ENCODE measurements at places on chromosomes 1 and 21.

DNA sequence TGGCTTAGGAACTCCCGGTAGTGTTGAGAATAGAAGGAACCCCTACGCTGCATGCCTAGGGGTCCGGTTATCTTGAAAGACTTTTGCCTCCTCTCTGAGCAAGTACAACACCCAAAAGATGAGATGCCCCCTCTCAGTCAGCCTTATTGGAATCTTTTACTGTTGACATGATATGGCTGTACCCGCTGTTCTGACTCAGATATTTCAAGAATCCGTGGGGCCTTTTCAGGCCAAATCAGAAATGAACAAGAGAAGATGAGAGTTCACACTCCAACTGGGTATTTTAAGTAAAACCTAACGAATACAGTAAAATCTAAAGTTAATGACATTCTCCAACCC lies 164.2 kb downstream of the PPIAL4G start:
- no peak for DNase-seq

- DNase-seq, result no peak
These were observed 84.5 kb downstream of the CC2D1B start for GRCh38 chr1:52281518-52281917.

GRCh38 chr1:215476541-215476940 lies 90.6 kb upstream of the KCTD3 start:
- DNase-seq, result no peak

- no peak for DNase-seq
These were observed 52.2 kb upstream of the KIAA1614 start for GRCh38 chr1:180860535-180860934.

DNA sequence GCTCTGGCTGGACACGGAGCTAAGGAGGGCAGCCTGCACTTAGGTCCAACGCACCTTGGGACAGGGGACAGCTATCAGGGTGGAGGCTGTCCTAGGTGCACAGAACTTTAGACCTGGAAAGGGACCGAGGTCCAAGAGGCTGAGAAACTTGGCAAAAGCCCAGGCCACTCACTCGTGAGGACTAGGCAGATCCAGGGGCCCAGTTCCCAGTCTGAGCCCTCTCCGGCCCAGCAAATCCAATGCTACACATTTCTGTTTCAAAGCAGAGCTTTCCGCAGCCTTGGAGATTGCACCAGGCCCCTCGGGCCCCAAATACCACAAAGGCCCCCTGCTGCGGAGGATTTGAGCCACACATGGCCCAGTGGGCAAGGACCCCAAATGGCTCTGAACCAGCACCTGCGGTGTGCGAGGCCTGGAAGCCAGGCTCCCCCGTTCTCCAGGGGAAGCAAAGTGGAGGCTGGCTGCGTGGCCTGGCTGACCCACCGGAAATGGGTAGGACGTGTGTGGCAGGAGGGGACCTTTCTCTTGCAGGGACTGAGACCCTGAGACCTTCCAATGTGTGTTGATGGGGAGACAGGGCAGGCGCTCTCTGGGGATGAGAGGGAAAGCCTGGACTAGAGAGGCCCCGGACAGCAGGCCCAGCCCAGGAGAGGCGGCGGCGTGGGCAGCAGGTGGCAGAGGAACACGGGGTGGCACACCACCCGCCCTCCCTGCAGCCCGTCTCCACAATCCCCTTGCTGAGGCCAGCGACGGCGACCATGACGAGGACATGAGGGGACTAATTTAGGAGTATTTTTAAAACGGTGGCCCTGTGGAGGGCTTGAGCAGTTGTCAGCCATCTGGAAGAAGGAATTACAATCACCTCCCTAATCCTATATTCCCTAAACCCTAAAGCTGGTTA lies 118.7 kb downstream of the CASZ1 start:
- no peak for DNase-seq

DNA sequence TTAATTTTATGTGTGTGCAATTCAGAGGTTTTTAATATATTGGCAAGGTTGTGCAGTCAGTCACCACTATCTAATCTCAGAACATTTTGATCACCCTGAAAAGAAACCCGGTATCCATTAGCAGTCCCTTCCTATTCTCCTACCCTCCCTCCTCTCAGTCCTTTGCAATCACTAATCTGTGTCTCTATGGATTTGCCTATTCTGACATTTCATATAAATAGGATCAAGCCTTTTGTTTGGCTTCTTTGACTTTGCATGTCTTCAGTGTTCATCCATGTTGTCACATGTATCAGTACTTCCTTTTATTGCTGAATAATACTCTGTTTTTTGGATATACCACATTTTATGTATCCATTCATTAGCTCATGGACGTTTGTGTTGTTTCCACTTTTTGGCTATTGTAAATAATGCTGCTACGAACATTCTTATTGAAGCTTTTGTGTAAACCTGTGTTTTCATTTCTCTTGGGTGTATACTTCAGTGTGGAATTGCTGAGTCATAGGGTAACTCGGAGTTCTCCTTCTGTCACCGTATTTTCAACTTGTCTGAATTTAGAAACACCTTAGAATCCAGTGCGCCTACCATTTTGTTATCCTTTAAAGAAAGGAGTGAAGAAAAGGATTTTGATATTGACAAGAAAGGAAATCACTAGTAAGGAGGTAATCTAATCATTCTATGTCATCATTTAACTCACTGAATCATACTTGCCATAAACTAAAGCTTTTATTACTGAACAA lies 3.4 kb downstream of the CEP85 start:
- no peak for DNase-seq

DNA sequence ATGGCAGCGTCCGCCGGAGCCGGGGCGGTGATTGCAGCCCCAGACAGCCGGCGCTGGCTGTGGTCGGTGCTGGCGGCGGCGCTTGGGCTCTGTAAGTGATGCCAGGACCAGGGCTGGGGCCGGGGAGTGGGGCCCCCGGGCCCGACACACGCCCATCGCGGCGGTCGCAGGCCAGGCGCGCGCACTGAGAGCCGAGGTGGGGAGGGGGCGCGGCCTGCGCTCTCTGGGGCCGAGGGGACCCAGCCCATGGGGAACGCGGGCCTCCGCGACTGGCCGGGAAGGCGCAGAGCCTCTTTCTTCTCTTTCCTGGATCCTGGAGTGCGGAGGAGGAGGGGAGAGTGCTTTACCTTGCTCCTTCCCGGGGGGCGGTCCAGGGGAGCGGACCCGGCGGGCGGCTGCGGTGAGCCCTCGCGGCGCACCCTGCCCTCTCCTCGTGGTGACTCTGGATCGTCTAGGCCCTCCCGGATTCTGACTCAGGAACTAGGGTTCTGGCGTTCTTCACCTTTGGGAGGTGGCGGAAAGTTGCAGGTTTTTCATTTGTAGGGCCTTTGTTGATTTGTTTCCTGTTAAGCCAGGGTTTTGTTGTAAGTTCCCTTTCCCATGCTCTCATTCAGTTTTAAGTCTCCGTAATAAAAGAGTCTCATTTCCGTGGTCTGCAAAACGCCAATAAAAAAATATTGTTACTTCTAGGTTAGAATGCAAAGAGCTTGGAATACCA lies 529 bp downstream of the MPZL1 start:
- peak; percentile 9 for DNase-seq

DNA sequence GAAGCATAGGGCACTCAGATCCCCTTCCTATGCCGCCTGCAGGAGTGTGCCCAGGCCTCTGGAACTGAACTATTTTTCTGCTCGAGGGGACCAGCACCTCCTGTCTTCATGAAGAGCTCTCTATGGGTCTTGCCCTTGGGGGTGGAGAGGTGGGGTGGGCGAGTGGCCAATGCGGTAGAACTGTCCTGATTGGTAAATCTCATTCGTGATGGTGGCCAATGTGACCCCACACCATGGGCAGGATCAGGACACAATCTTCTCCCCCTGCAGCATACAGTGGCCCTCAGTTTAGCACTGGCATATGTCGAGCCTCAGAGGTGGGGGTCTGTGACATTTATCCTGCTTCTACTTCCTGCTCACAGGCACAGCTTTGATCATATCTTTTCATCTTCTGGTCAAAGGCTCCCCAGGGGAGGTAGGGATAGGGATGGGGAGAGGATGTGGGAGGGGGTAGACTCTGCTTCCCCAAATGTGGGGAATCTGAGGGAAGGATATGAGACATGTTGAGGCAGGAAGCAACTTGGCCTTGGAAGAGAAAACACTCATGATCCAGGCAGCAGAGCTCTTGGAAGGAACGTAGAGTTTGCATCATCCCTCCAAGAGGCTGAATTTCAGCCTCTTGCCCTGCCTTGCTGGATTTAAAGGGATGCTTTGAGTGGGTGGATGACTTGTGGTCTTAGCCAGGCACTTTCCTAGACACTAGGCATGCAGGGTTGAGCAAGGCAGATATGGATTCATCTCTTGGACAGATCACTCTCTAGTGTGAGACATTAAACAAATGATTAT lies 81.8 kb downstream of the LAMC2 start:
- DNase-seq, result no peak

DNA sequence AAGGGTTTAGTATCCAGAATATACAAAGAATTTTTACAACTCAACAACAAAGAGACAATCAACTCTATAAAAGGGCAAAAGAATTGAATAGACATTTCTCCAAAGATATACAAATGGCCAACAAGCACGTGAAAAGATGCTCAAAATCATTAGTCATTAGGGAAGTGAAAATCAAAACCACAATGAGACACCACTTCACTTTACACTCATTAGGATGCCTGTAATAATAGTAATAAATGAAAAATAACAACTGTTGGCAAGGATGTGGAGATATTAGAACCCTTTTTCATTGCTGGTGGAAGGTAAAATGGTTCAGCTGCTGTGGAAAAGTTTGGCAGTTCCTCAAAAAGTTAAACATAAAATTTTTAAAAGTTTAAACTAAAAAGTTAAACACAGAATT lies 7.0 kb upstream of the ABCD3 start:
- DNase-seq, result no peak

DNA sequence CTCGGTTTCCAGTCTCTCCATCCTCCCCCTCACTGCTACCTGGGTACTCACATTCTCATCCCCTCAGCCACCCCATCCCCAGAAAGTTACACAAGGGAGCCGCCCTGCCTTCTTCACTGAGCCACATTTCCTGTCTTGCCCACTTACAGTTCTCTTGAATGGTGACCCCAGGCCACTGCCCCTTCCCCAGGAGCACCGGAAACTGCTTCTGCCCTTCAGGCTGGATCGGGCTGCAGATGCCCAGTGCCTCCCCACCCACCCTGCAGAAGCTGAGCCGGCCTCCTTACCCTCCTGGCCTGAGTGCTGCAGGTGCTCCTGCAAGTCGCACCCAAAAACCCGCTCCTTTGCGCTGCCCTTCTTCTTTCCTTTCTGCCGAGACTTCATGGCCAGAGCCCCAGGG lies 450 bp downstream of the ARHGAP30 start:
- DNase-seq, result no peak

DNA sequence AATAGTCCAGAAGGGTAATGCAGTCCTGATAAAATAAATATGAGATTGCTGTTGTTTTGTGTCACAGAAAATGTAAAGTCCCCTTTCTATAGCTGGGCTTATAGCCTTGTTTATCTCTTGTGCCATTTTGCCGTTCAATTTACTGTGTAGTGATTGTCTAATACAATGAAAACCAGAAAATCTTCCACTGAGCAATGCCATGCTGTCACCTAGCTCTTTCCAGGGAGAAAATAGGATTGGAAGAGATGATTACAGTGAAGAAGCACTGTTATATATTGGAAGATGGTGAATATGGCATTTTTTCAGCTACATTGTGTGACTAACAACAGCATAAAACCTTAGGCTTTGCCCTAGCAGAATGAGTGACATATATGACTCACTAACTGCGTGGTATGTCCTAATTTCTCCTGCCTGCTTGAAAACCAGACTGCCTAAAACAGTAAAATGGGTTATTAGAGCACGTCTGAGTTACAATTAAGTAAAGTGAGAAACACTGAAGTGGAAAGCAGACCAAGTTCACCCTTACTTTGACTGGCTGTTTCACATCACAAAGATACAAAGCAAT lies 332.4 kb upstream of the ZP4 start:
- DNase-seq, result no peak

GRCh38 chr21:37358397-37358796 lies 8.2 kb upstream of the DYRK1A start:
- DNase-seq, result no peak

GRCh38 chr1:55786396-55786795 lies 571.2 kb upstream of the USP24 start:
- no peak for DNase-seq

DNA sequence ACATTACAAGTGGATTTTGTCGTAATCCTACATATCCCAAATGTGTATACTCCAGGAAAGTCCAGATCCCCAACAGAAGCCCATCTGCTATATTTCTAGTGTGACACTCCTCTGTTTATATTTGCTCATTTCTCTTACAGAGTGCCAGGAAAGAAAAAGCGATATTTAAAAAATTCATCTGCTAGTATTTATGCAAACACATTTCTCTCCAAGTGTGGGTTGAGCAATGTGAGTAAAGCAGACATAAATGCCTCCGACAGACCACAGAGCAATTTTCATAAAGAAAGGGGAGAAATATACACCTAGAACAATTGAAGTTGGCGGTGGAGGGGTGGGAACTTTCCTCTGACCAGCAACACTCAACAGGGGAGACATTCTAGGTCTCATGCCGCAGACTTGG lies 22.2 kb upstream of the RAP1A start:
- no peak for DNase-seq

DNA sequence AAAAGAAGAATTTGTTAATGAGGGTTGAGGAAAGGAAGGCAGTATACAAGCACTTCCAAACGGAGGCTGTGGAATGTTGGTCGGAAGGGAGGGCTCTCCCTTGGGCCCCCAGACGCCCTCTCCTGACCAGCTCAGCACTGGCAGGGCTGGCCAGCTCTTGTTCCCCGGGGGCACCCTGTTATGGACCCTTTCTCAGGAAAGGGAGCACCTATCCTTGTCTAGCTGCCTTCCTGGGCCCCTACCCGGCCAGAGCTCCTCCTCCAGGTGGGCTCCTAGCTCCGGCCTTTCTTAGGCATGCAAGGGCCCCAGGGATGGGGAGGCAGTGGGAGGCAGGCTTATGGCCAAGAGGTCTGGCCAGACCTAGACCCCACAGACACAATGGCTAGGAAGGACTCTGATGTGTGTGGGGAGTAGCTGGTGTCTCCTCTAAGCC lies 926 bp downstream of the BLACAT1 start:
- no peak for DNase-seq

GRCh38 chr1:228176024-228176395 lies 10.4 kb downstream of the IBA57 start:
- DNase-seq, result no peak

- DNase-seq, result no peak
These were observed 49.6 kb upstream of the KCTD3 start for GRCh38 chr1:215517441-215517891.

DNA sequence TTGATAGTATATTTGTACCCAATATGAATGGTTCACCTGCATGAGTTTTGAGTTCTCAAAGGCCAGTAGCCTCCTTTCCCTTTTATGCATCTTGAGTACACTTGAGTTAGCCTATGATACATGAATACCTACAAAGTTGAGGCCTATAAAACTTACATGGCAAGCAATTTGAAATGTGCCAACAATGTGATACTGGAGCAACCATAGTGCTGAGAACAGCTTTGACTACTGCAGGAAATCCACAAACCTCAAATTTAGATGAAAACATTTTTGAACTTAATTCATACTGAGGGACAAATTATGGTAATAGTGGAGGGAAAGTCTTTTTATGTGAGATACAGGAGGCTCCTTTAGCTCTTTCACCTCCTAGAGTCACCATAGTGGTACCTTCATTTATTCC lies 37.4 kb downstream of the LEPR start:
- DNase-seq, result no peak

All from activated CD4-positive, alpha-beta T cell treated with anti-CD3 and anti-CD28 coated beads, Interleukin-2, amount 50 U/mL, for 1 hour (primary cell).